ENCODE measurements at places on chromosomes 6 and 20. TPM values are rescaled to one million over a fixed set of nuclear protein-coding genes. Genes with fewer than 3 reads are reported as not detected.

SYCP2 gene
- 4.1 TPM for total RNA-seq

ACTL10 gene
- total RNA-seq, result 0.82 TPM

PRL gene
- not detected for total RNA-seq

CLDN20 gene
- not detected for total RNA-seq

RAD21L1 gene
- total RNA-seq, result under 0.01 TPM

MAS1 gene
- 0.82 TPM for total RNA-seq

DLK2 gene
- 8.6 TPM for total RNA-seq

HFE gene
- 0.41 TPM for total RNA-seq

PPP1R14C gene
- total RNA-seq, result 59.1 TPM

KIAA1755 gene
- total RNA-seq, result 1.2 TPM

ADISSP gene
- 17.5 TPM for total RNA-seq

GABRR1 gene
- not detected for total RNA-seq

RIPPLY2 gene
- 21.6 TPM for total RNA-seq

FAM162B gene
- 1.2 TPM for total RNA-seq

TSBP1 gene
- total RNA-seq, result not detected

HS3ST5 gene
- 13.9 TPM for total RNA-seq

PPIL6 gene
- total RNA-seq, result 37.9 TPM

PRDM1 gene
- 1.6 TPM for total RNA-seq

CDC5L gene
- 56.7 TPM for total RNA-seq

ADGB gene
- total RNA-seq, result under 0.01 TPM

CTCFL gene
- total RNA-seq, result not detected

CTAGE9 gene
- total RNA-seq, result not detected

MAP3K5 gene
- 18.3 TPM for total RNA-seq

PSORS1C1 gene
- total RNA-seq, result not detected

MEI4 gene
- total RNA-seq, result 0.82 TPM

PRR18 gene
- total RNA-seq, result under 0.01 TPM

SESN1 gene
- total RNA-seq, result 34.6 TPM

CST5 gene
- not detected for total RNA-seq

CDC40 gene
- 21.2 TPM for total RNA-seq

FRK gene
- 0.41 TPM for total RNA-seq

KCNG1 gene
- total RNA-seq, result 22.4 TPM

NINL gene
- total RNA-seq, result 20.0 TPM

MROH8 gene
- total RNA-seq, result 5.3 TPM

Measured in frontal cortex (tissue), 4 donors.